PC-9 (cell line): ENCODE measurements at places on chromosomes 12 and 14. TPM values are rescaled to one million over a fixed set of nuclear protein-coding genes. Genes with fewer than 3 reads are reported as not detected.

Gene SYNDIG1L
- total RNA-seq, result 0.38 and 0.52 TPM in 2 replicates

DNA sequence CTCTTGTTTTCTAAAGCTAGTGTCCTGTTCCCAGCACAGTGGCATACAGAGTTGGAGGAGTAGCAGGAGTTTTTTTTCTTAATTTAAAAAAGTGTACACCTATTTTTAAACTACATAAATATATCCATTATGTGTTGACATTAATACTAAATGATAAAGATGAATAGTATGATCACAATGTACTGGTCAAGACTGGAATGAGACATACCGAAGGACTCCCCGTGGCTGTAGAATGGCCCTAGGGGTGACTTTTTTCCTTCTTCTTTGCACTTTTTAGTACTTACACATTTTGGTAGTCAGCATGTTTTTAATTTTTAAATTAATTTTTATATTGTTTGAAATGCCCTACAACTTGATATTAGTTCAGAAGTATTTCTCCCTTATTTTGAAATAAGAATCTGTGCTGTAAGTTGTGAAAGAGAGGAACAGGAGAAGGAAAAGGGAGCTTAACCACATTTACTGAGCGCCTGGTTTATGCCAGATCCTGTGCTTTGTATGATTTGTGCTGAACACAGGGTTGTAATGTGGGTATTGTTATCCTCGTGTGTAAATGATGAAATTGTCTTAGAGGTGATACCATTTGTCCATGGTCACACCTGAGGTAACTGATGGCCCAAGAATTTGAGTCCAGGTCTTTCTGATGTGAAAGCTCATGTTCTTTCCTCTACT lies 136.5 kb downstream of the TGFB3 start:
- H3K27ac ChIP-seq, result no peak overlapping the region
- no peaks in the 10 kb centered on the region for H3K27me3 ChIP-seq
- no peaks in the 10 kb centered on the region for H3K36me3 ChIP-seq
- H3K4me3 ChIP-seq, result no peak overlapping the region
- peaks cover 11% of the 10 kb centered on the region; the same call in 1 of the 2 replicates for H3K4me1 ChIP-seq

DNA sequence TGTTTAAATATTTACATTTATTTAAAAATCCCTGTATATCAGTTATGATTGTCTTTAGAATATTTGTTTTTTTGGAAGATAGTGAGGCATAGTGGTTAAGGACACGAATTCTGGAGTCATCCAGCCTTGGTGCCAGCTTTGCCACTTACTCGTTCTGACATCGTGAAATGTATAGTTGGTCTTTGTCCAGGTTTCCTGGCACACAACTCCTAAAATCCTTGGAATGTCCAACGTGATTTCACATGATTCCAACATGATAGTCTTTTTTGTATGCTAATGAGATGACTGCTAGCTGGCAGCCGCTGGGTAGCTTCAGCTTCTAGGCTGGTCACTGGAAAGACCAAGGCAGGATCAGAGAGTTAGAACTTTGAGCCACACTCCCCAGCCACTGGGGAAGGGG lies 64.8 kb downstream of the PRICKLE1 start:
- H3K4me3 ChIP-seq, result no peak overlapping the region
- no peaks in the 10 kb centered on the region for H3K27me3 ChIP-seq
- H3K36me3 ChIP-seq, result no peaks in the 10 kb centered on the region
- no peaks in the 10 kb centered on the region for H3K4me1 ChIP-seq
- H3K27ac ChIP-seq, result no peak overlapping the region

DNA sequence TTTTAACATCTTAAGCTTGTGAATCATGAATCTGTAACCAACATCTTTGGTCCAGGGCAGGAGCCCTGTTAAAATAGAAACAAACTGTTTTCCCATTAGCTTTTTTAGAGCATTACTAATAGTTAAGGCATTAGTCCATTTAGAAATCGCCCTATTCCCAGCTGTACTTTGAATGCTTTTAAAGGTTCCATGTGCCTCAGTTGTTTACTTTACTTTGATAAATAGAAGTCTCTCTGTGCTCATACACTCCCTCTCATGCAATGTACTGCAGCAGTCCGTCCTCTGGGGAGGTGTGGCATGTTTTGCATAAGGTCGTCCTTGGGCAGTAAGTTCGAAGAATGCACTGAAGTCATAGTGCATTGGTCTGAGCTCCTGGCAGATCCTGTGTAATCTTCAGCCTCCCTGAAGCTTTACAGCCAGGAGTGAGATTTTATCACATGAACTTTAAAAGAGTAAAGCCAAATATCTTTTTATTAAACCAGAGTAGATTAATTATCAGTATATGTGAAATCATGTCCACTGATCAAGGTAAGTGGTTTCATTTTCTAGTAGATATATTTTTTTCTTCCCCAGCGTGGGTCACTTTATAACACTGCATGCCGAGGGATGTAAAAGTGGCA lies 134.7 kb downstream of the FGD4 start:
- peak; percentile 62 for DNase-seq
- H3K4me1 ChIP-seq, result peaks cover 11% of the 10 kb centered on the region; the same call in 1 of the 2 replicates
- no peaks in the 10 kb centered on the region for H3K36me3 ChIP-seq

- peaks cover 13% of the 10 kb centered on the region; the same call in 1 of the 2 replicates for H3K4me1 ChIP-seq
- no peaks in the 10 kb centered on the region for H3K27me3 ChIP-seq
- H3K36me3 ChIP-seq, result peaks cover 29% of the 10 kb centered on the region
- DNase-seq, result no peak
Observed at GRCh38 chr12:27025116-27025515, 2.8 kb downstream of the MED21 start.
